ENCODE measurements at places on chromosomes 16 and 17.

- DNase-seq: no peak
Measured at GRCh38 chr17:73938706-73939105, 264.8 kb upstream of the RPL38 start.

- DNase-seq: no peak
Measured at GRCh38 chr16:84036131-84036530, 6.5 kb downstream of the SLC38A8 start.

DNA sequence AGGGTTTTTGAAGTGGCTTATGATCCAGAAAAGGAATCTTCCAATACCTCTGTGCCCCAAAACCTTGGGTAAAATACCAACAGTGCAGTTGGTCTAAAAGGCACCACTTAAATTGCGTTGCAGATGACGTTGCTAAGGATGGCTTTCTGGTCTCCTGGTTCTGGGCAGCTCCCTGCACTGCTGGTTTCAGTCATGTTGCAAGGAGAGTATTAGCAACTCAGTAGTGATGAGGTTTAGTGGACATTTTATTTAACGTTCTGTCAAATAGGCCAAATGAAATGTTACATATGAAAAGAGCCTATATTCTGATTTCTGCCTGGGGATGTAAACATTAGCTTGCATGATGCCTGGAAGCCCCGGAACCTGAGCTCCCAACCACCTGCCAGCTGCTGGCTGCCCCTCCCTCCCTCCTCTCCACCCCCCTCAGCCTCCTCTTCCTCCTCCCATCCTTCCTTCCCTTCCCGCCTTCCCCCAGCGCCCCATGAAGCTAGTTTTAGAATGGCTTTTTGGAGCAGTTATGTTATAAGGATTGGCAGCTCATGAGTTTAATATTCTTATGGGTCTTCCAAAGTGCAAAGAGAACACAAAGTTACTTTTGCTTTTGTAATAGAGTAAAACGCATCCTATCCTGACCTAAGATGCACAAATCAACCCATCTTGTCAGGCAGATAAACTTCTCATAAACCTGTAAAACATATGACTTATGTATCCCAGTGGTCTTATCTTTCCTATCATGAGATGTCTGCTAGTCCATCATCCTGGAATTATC is 20.7 kb downstream of the CD7 start:
- no peak for DNase-seq

DNA sequence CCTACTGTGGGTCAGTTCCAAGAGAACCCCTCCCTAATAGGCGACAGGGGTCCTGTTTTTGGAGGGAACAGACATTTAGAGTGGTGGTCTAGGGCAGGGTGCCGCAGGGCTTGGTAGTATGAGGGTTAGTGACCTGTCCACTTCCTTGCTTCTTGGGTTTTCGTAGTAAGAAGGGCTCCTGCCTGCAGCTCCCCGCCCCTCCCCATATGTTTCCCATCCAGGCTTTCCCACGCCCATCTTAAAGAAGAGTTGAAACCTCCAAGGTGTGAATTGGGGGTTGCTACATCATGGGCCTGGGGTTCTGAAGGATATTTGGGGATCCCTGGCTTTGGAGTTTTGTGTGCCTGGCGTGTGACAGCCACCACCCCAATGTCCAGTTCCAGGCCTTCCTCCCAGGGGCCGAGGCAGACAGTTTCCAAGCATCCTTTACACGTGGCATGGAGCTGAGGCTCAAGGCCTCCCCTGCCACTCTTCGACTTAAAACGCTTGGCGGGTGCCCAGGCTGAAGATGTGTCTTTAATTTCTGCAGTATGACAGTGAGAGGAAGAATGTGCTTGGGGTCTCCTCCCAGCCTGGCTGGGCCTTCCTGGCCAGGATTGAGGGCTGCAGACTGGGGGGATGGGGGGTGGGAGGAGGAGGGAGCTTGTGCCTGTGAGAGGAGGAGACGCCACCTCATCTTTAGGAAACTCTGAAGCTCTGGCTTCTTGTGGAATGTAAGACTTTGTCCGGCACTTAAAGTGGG is 2.3 kb upstream of the COL1A1 start:
- DNase-seq: no peak

DNA sequence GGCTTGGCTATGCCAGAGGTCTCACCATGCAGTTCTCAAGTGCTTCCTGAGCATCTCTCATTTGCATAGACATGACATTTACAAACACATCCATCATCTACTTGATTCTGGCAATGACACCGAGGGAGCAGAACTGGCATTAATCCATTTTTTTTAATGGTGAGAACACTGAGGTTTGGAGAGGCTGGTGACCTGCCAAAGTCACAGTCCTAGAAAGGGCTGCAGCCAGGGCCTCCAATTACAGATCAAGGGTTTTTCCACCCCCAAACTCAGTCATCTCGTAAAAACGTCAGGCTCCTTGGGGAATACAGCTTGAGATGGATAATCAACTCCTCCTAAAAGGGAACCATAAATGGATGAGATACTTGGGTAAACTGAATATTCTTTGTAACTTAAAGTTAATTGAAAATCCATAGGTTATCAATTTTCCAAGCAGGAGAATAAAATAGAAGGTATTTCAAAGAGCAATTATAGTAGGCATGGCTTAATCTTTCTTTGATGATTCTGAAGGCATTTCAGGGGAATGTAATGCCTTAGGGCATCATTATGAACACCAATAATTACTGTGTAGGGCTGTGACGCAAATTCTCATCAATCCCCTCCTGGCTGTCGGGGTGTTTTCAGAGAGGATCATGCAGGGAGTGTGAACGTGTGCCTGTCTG is 9.4 kb upstream of the MEOX1 start:
- peak; percentile 71 for DNase-seq

DNA sequence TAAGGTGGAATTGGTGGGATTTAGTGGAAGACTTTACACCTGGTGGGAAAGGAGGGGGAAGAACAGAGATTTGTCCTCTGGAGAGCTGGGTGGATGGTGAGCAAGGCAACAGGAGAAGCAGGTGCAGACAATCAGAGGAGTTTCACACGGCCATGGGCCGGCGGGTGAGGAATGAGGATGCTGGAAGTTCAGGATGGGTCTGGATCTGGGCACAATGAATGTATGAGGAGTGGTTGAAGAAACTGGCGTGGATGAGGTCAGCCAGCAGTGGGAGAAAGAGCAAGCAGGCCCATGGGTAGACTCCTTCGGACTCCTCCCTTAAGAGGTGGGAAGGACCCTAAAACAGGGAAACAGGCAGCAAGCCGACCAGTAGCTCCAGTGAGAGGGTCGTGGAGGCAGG is 10.1 kb upstream of the MNT start:
- no peak for DNase-seq

Data from NCI-H1417 treated with DMSO at 0.1 percent for 48 hours (cell line).